HFF-Myc (cell line): ENCODE measurements at places on chromosomes 16 and 17.

DNA sequence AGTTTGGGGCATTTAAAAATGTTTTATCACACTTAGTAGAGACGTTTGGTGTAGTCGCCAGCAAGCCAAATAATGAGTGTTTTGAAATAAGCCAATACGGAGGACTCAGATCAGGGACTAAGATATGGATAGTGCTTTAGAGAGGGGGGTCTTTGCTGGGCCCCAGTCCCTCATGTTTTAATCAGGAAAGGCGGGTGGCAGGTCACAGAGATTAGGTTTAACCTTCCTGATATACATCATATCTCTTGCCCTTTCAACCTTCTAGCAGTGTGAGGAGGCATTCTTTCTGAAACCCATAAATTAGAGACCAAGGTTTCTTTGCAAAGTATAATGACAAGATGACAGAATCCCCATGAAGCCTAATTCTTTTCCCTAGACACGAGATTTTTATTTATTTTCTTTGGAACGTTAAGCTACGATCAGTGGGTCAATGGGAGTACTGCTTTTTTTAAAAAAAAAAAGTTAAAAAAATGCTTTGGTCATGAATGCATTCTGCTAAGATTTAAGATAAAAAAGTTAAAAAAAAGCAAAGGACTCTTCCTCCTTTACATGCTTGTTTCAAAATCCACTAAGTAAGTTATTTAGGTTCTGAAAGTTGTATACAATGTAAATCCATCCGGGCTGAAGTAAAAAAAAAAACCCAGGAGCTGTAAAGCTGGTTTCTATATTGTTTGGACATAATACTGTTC, 572.1 kb upstream of the SALL1 start:
- no peak for DNase-seq

DNA sequence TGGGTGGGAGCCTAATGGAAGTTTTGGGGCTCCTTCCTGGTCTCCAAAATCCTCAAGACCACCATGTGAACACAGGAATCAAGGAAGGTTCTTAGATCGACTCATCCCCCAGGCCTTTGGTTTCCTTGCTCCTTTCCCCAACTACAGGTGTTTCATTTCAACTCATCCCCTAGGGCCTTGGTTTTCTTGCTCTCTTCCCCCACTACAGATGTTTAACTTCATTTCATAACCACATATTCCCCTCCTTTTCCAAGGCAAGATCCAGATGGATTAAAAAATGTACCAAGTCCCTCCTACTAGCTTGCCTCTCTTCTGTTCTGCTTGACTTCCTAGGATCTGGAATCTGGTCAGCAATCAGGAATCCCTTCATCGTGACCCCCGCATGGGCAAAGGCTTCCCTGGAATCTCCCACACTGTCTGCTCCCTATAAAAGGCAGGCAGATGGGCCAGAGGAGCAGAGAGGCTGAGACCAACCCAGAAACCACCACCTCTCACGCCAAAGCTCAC, at the start of gene CCL11:
Gene CCL11 (plus strand): TSS at position 457 of the 507 bp plus-strand sequence. CDS start 67 bp downstream, outside the sequence.
- no peak for DNase-seq

- DNase-seq: no peak
Observed at GRCh38 chr17:21419299-21420239, 43.4 kb downstream of the KCNJ12 start.

GRCh38 chr16:55502801-55503366, 6.0 kb upstream of the LPCAT2 start:
- peak; percentile 78 for DNase-seq

DNA sequence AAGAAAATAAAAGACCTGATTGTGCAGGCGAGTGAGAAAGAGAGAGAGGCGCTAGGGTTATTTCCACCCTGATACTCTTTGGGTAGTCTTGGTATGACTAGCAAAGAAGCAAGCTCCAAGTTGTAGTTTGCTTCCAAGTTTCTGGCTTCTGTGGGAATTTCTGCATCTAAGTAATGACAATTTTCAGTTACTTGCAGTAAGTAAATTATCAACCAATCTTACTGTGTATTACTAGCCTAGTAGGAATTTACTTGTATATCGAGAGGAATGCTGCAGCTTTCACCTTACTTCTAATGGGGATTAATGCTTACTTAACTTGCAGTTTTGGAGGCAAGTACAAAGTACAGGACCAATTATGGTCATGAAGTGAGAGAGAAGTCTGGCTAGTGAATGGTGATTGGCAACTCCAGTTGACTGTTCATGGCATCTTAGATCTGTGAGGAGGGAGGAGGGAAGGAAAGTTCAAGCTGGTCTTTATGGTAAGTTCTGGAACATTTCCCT, 31.9 kb downstream of the TENT4B start:
- DNase-seq: no peak

DNA sequence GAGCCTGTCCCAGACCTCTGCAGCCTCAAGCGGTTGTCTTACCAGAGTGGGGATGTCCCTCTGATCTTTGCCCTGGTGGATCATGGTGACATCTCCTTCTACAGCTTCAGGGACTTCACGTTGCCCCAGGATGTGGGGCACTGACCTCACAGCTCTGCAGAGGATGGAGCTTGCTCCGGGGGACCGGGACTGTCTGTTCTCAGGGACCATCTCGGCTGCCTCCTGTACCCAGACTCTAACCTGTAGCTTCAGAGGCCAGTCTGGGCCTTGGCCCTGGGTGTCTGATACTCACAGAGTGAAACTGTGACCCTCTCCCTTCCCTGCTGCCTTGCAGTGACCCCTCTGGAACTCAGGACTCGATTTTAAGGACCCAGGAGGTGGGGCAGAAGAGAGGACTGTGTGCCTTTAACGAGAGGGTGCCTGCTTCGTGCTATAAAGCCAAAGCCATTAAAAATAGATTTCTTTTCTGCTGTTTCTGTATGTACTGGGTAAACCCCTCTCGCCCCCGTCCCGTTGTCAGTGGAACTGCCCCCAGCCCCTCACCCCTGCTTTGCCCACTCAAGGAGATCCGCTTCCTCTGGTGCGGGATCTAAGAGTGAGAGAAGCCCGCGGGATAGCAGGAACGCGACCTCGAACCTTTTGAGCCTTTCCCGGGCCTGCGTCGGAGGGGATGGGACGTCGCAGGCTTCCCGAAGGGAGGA, 1.1 kb upstream of the LLGL2 start:
- no peak for DNase-seq

DNA sequence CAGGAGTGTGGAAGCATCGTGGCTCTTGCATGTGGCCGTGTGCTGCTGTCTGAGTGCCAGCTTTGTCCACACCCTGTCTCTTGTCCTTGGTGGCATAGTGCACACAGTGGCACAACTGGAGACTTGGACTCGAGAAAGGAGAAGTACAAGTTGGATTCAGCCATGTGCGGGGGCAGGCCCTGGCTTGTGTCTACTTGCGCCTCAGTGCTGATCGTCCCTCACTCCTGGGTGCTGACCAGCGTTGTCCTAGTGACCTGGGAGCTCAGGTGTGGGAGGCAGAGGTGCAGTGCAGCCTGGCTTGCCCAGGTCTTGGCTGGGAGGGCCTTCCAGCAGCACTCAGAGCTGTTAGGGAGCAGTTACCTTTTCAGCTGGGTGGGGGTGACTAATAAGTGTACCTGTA, 20.6 kb downstream of the MPRIP start:
- no peak for DNase-seq

- DNase-seq: no peak
Observed at GRCh38 chr17:55314784-55315491, 50.2 kb downstream of the HLF start.

GRCh38 chr17:68909066-68909465, 46.1 kb downstream of the ABCA8 start:
- peak; percentile 86 for DNase-seq

- DNase-seq: no peak
Observed at GRCh38 chr16:68179196-68179795, 56.6 kb downstream of the ESRP2 start.

- no peak for DNase-seq
Observed at GRCh38 chr16:528111-529011, 849 bp downstream of the CAPN15 start.

DNA sequence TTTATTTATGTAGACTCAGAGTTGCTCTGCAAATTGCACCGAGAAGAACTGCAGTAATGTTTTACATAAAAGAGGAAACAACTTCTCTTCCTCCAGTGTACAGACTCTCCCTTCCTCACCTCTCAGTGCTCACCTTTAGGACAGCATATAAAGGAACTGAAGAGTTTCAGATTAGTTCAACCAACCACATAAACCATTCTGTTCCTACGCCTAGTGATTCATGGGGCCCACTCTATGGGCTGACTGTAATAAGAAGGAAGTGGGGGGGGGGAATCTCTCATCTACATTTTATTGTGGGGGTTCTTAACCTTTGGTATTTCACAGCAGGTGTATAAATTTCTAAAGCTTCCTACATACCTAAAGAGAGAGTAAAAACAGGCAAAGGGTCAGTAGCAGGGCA, 18.3 kb downstream of the ZSWIM7 start:
- no peak for DNase-seq

- no peak for DNase-seq
Observed at GRCh38 chr16:67914758-67915495, 16.7 kb downstream of the CTRL start.

DNA sequence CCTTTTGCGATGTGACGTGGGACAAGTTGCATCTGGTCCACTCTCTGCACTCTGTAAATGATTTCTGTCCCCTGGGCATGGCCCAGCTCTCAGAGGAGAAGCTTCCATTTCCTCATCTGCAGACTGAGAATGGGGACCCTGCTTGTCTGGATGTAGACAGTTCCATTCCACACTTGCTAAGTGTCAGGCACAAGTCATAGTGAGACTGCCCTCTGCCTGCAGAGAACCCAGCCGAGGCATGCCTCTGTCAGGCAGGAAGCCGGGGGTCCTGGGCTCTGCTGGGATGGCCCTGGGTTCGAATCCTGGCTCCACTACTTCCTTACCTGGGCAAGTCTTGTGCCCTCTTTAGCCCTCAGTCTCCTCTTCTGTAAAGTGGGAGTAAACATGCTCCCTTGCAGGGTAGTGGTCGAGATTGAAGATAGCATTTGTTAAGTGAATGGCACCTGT, 4.1 kb downstream of the MAP2K3 start:
- no peak for DNase-seq

GRCh38 chr17:47719411-47720152, 13.5 kb upstream of the TBX21 start:
- DNase-seq: no peak

GRCh38 chr17:68289936-68290267, 1.0 kb downstream of the SLC16A6 start:
- DNase-seq: no peak

GRCh38 chr17:81926451-81927151, 934 bp downstream of the MAFG start:
- DNase-seq: no peak
